ENCODE measurements at places on chromosomes 2 and 18. TPM values are rescaled to one million over a fixed set of nuclear protein-coding genes. Genes with fewer than 3 reads are reported as not detected.
A peak's percentile ranks its signal among the peaks of the same experiment; 100 is the strongest.

The CD8B2 gene
- 0.21 TPM for total RNA-seq

- H3K36me3 ChIP-seq = no peaks in the 10 kb centered on the region
- H3K4me1 ChIP-seq = no peaks in the 10 kb centered on the region
- H3K4me3 ChIP-seq = no peak overlapping the region
- H3K27me3 ChIP-seq = no peaks in the 10 kb centered on the region
- H3K27ac ChIP-seq = no peak overlapping the region
- no peak for DNase-seq
These were observed 201.4 kb downstream of the NYAP2 start for GRCh38 chr2:225600865-225601264.

The FRZB gene
- 2.9 TPM for total RNA-seq

GRCh38 chr2:178227187-178227586 is 32.9 kb downstream of the OSBPL6 start:
- no peaks in the 10 kb centered on the region for H3K36me3 ChIP-seq
- no peak overlapping the region for H3K4me3 ChIP-seq
- H3K27me3 ChIP-seq = no peaks in the 10 kb centered on the region
- no peaks in the 10 kb centered on the region for H3K4me1 ChIP-seq

The CTAGE1 gene
- not detected for total RNA-seq

- peak overlapping the region; percentile 92 for H3K4me3 ChIP-seq
- H3K27me3 ChIP-seq = no peaks in the 10 kb centered on the region
- DNase-seq = peak; percentile 71
- no peaks in the 10 kb centered on the region for H3K36me3 ChIP-seq
- peak overlapping the region; percentile 97 for H3K27ac ChIP-seq
These were observed 592 bp downstream of the ME2 start for GRCh38 chr18:50879302-50880118.

DNA sequence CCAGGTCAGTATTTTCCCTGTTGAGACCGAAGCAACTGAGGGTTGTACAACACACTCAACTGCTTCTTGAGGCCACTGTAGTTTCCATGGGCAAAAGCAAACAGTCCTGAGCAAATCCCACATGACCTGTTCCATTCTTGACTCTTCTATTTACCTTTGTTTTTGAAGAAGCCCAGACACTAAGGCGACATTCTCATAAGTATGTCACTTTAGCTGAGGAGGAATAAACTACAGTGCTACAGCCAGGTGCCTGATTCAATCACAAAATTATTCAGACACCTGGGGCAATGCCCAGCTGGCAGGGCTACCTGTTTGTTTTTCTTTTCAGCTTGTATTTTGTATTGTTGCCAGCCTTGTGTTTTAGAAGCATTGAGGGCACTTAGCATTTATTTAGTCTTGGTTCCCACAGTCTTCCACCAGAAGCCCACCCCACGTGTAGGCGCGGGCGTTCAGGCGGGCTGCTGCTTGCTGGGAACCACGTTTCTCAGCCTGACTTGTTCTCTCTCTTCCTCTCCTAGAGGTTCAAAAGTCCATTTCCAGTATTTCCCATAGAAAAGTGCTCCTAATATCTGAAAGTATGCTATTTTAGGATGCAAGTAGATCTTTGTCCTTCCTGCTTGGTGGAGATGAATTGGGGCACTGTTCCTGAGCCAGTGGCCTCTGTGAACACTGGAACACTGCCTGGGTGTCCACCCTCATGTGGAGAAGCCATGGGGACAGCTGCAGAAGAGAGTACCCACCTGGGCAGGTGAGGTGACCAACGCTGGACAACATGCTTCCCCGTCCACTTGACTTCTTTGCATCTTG is 99.0 kb upstream of the COPS8 start:
- H3K4me3 ChIP-seq = no peak overlapping the region
- peaks cover 35% of the 10 kb centered on the region for H3K4me1 ChIP-seq
- H3K27ac ChIP-seq = no peak overlapping the region
- no peaks in the 10 kb centered on the region for H3K36me3 ChIP-seq
- H3K27me3 ChIP-seq = no peaks in the 10 kb centered on the region

The RBM44 gene
- total RNA-seq = 0.59 TPM

GRCh38 chr2:56531668-56532420 is 348.1 kb downstream of the CCDC85A start:
- H3K4me3 ChIP-seq = no peak overlapping the region
- H3K27ac ChIP-seq = no peak overlapping the region
- H3K36me3 ChIP-seq = no peaks in the 10 kb centered on the region
- DNase-seq = no peak
- H3K27me3 ChIP-seq = no peaks in the 10 kb centered on the region

DNA sequence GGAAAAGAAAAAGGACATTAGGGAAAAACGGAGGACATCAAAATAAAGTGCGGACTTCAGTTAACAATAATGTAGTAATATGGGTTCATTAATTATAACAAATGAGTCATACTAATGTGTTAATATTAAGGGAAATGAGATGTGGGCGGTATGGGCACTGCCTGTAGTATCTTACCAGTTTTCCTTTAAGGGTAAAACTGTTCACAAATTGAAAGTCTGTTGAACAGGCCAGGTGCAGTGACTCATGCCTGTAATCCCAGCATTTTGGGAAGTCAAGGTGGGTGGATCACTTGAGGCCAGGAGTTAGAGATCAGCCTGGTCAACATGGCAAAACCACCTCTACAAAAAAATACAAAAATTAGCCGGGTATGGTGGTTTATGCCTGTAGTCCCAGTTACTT is 56.8 kb upstream of the PMAIP1 start:
- no peaks in the 10 kb centered on the region for H3K36me3 ChIP-seq
- no peak overlapping the region for H3K27ac ChIP-seq
- H3K4me1 ChIP-seq = no peaks in the 10 kb centered on the region
- no peaks in the 10 kb centered on the region for H3K27me3 ChIP-seq
